Stimulated activated CD4-positive, alpha-beta T cell treated with anti-CD3 and anti-CD28 coated beads, Interleukin-12 subunit alpha, Interleukin-12 subunit beta, amount 100 ng/mL, for 48 hours (primary cell): ENCODE measurements at places on chromosomes 12 and 14.
A peak's percentile ranks its signal among the peaks of the same experiment; 100 is the strongest.

GRCh38 chr12:14379508-14379907 is 14.0 kb downstream of the ATF7IP start:
- no peak for DNase-seq

- no peak for DNase-seq
Observed at GRCh38 chr12:129788506-129789084, 115.2 kb downstream of the TMEM132D start.

GRCh38 chr12:75611041-75611440 is 99.6 kb upstream of the KRR1 start:
- no peak for DNase-seq

- no peak for DNase-seq
Observed at GRCh38 chr14:52836063-52836462, 44.7 kb upstream of the GNPNAT1 start.

- DNase-seq: no peak
Observed at GRCh38 chr14:77822307-77822706, 22.4 kb downstream of the ADCK1 start.

GRCh38 chr14:74595006-74595735 is 16.9 kb downstream of the LTBP2 start:
- no peak for DNase-seq

GRCh38 chr14:56998728-56999127 is 188.4 kb upstream of the OTX2 start:
- DNase-seq: no peak

DNA sequence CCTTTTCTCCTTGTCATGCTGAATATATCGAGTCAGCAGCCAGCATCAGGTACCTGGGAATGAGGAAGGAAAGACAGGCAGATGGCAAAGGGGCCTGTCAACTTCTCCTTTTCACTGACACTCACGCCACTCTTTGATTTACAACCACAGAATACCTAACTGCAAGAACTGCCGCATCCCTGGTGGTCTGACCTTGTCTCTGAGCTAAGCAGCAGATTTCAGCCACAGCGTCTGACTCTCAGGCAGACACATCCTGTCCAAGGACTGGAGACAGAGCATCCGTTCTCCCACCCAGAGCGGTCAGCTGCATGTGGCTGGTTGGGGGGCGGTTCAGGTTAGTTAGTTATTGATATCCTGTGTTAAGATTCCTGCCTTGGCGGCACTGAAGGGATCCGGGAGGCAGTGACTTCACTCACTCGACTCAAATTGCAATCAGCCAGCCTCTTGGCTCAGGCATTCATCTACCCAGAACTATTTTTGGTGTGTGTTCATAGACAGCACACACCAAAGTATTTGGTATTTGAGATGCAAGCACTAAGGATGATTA is 11.2 kb upstream of the MAP1LC3B2 start:
- DNase-seq: no peak

GRCh38 chr12:124809878-124810277 is 53.8 kb downstream of the SCARB1 start:
- no peak for DNase-seq

DNA sequence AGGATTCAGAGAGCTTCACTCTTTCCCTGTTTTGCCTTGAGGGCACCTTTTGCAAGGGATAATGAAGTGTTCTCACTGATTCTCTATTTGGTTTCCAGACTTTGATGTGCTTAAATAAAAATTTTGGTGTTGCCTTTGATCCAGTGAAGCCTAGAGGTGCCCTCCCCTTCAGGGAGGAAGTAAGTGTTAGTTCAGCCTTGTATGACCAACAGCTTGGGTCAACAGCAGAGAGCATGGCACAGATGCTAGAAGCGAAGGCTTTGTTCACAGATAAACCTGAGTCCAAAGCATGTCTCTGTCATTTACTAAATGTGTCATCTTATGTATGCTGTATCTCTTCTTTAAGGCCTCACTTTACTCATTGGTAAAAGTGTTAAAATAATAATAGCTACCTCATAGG is 52.8 kb upstream of the STXBP6 start:
- DNase-seq: no peak

- DNase-seq: no peak
Observed at GRCh38 chr12:68665016-68665569, 21.7 kb upstream of the NUP107 start.

DNA sequence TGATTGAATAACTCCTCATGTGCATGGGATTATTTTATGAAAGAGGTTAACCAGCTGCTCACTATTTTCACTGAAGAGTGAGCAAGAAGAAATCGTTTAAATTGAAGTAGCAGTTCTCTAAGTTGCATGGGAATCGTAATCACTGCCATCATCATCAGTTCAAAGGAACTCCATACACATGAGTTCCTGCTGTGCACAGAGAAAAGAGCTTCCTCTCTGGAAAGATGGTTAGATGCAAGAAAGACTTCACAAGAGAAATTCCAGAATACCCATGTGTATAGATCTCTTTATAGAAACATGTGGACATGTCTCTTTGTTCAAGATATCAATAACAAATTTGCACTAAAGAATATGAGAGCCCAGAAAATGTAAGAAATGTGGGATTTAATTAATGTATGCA is 291.3 kb downstream of the PDZRN4 start:
- DNase-seq: no peak

DNA sequence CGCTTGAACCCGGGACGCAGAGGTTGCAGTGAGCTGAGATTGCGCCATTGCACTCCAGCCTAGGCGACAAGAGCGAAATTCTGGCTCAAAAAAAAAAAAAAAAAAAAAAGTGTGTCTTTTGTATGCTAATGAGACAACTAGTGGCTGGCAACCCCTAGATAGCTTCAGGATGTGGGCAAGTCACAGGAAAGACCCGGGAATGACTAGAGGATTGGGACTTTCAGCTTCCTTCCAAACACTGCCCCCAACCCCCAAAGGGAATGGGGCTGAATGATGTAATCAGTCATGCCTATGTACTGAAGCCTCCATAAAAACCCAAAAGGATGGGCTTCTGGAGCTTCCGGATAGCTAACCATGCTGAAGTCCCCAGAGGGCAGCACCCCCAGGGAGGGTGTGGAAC is 28.6 kb downstream of the USP44 start:
- no peak for DNase-seq

DNA sequence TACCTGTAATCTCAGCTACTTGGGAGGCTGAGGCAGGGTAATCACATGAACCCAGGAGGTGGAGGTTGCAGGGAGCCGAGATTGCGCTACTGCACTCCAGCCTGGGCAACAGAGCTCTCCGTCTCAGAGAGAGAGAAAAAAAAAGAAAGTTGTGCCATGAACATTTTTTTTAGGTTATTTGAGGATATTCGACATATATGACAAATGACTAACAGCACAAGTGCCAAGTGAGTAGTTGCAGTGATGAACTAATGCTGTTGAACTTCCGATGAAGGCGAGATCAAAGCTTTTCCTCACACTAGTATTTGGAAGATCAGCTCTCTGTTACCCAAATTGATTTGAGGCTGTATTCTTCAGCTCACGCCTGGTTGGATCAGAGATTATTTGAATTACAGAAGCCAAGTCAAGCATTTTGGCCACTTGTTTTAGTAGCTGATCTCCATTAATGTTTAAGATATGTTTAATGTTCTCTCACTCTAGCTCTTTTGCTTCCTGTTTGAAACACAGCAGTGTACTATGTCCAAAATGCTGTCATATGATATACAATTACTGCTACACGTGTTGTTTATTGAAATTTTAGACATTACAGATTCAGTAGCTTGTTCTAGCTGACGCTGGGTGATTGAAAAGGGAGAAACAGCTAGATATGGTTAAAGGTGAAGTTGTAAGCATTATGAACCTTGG is 43.4 kb downstream of the WDR20 start:
- no peak for DNase-seq

DNA sequence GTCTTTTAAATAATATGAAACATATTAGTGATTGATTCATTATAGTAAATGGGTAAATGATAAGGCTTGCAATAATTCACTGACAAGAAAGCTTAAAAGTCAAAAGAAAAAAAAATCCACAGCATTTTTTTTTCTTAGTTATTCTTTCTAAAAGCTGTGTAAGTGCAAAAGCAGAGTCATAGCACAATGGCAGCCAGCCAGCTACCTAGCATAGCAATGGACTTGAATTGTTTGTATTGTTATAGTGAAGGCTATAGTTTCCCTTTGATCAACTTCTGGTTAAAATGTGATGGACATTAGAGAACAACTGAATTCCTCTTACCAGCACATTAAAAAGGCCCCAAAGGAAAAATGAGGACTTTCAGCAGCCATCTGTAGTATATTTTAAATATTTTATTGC is 232.1 kb downstream of the NAV3 start:
- DNase-seq: no peak

DNA sequence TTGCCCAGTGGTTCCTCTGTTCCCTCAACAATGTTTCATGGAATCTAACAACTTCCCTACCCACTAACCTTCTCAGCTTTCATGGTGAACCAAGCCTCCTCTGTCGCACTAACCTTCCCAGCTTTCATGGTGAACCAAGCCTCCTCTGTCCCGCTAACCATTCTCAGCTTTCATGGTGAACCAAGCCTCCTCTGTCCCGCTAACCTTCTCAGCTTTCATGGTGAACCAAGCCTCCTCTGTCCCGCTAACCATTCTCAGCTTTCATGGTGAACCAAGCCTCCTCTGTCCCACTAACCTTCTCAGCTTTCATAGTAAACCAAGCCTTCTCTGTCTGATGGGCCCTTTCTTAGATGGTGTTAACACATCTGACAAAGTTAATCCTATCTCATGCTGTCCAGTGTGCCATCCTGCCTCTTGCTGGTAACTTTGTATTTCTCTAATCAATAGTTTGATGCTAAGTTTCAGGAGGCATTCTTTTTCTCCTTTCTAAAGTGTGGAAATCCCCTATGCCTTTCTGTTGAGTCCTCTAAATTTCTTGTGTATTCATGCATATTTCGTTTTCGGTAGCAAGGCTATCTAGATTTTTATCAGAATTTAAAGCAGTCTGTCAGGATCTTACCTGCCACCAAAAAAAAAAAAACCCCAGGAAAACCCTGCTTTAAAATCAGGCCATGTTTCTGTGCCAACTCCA is 26.8 kb upstream of the KCNK13 start:
- no peak for DNase-seq

GRCh38 chr12:9068600-9068999 is 47.1 kb downstream of the A2M start:
- DNase-seq: no peak

DNA sequence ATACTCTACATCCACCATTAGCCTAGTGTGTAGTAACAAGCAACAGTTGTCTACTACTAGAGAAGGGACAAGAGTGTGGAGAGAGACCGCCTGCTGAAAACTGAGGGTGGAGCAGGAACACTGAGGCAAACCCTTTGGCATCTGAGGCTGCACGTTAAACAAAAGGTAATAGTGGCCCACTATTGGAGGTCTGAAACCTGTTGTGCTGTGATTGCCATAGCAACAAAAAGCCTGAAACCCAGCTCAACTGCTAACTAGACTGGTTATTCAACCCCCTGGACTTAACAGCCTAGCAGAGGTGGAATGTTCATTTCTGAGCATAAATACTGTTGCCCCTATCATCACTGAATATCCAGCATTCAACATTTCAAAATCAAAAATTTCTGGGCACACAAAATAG is 43.0 kb downstream of the PPP4R4 start:
- DNase-seq: no peak

- no peak for DNase-seq
Observed at GRCh38 chr12:78914859-78915331, 50.3 kb downstream of the SYT1 start.

- peak; percentile 52 for DNase-seq
Observed at GRCh38 chr14:78022059-78022458, 148.1 kb upstream of the NRXN3 start.
